ENCODE measurements at places on chromosomes 2 and 18.

GRCh38 chr2:118975133-118975532 is 33.1 kb downstream of the MARCO start:
- no peak for DNase-seq

- no peak for DNase-seq
Measured at GRCh38 chr2:31736695-31737454, 156.1 kb upstream of the SRD5A2 start.

DNA sequence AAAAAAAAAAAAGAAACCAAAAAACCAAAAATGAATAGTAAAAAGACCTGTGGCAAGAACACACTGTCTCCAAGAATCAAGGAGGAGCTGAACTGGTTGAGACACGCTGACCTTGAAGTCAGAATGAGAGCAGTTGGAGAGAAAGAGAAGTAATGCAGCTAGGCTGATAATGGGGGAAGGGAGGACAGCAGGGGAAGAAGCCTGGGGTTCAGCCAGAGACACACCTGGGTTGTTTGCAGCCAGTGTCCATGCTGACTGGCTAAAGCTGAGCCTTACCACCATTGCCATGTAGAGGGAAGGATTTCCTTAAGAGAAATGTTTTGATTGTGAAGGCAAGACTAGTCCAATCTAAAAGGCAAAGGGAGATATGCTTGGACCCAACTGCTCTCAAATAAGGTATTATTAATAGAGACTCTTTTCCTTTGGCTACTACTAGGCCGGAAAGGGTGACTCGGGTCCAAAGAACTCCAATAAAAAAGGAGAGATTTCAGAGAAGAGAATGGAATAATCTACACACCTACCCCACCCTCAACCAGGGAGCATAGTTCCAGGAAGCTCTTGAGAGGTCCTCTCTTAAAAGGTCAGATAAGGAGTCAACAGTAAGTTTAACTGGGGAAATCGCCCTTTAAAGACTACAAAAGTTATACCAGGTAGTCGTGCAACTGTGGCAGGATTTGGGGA is 25.2 kb upstream of the REL start:
- no peak for DNase-seq

DNA sequence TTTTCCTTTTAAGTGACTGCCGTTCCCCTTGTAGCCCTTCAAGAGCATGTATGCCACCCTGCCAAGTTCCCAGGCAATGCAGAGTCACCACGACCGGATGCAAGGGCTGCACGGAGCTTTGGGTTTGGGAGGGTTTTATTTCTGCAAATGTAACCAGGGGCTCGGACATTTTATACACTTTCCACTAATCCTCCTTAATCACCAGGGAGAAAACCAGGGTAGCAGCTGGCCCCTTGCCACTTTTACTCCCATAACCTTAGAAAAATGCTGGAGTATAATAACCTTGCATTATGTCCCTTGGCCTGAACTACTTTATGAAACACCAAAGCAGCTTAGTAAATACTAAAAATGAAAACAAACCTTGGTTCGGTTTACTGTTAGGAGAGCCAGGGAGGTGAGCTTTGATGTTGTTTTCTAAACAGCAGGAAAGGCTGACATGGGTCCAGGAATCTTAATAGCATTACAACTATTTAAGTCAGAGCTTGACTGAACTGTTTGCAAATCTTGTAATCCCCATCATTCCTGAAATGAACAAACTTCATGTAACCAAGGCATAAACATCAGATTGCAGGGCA is 152.8 kb upstream of the RIOK3 start:
- no peak for DNase-seq

DNA sequence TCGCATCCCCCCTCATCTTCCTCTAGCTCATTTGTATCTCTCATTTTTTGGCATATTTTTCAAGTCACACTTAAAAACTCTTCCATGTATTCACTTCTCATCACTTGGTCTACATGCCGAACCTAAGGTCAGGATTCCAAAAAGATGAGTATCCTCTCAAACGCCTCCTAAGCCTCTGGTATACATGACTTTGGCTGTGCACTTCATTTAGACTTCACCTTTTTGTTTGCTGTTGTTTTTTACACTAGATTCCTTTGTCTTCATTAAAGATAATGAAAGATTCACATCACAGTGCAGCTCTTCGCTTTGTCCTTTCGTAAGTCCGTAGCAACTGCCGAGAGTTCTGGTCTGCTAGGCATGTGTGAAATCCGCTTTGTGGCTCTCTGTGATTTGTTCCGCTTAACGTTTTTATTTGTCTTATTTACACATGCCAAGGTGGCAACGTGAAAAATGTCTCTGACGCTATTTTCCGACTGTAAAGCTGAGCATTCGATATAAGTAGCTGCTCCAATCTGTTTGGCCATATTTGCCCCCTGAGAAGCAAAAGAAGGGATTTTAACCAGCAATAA is 17.7 kb downstream of the RND3 start:
- DNase-seq = no peak

GRCh38 chr18:76374330-76375281 is 120.4 kb downstream of the ZNF516 start:
- DNase-seq = no peak

GRCh38 chr2:76159042-76159648 is 448.4 kb upstream of the GCFC2 start:
- DNase-seq = no peak

Data from BJ (cell line).